LHCN-M2 (cell line): ENCODE measurements at places on chromosomes 2 and 18. TPM values are rescaled to one million over a fixed set of nuclear protein-coding genes. Genes with fewer than 3 reads are reported as not detected.

DNA sequence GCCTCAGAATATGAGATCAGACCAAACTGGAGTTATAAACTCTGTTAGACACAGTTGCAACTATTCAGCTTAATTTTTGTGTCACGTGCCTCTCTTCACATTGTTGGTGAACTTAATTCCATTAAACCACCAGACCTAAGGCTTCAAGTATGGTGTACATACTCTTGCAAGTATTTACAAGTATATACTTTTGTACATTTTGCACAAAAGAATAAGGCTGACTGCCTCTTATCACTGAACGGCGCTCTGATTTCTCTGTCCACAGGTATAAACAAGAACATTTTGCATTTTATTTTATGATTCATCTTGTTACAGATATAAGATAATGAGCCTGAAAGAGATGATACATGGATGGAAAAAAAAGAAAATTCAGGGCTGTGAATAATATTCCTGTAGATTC lies 269.7 kb upstream of the ACVR2A start:
- DNase-seq, result no peak

GRCh38 chr2:70181363-70181956 lies 9.4 kb downstream of the C2orf42 start:
- DNase-seq, result no peak

DNA sequence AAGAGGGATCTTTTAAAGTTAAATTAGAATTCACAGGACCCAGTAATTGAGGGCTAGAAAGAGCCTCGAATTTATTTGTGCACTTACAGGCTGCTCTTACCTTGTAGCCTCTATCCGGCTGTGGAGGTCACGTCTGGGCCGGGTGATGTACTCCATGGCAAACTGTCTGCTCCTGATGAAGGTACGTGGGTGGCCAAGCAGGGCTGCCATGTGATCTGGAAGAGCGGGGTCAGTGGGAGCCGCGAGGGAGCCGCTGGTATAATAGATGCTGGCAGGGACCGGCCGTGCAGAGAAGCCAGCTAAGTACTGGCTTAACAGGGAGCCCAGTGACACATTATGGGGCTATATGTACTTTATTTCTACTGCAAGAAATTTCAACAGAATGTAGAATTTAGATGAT lies 59.2 kb downstream of the ADI1 start:
- no peak for DNase-seq

DNA sequence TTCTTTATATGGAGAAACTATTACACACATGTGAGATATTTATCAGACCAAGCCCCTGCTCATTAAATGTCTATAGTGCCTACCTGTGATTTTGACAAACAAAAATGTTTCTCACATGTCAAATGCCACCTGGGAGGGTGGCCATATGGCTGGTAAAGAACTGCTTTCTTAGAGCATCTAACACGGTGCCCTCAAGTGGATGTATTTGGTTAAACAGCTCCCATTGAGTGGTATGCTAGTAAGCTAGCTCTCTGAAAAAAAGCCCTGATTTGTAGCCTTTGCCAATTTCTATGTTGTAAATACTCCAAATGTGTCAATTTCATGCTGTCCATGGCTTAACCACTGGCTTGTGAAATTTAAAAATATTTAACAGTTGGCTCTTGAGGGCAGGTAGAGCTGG lies 94.6 kb downstream of the PMAIP1 start:
- DNase-seq, result no peak

DNA sequence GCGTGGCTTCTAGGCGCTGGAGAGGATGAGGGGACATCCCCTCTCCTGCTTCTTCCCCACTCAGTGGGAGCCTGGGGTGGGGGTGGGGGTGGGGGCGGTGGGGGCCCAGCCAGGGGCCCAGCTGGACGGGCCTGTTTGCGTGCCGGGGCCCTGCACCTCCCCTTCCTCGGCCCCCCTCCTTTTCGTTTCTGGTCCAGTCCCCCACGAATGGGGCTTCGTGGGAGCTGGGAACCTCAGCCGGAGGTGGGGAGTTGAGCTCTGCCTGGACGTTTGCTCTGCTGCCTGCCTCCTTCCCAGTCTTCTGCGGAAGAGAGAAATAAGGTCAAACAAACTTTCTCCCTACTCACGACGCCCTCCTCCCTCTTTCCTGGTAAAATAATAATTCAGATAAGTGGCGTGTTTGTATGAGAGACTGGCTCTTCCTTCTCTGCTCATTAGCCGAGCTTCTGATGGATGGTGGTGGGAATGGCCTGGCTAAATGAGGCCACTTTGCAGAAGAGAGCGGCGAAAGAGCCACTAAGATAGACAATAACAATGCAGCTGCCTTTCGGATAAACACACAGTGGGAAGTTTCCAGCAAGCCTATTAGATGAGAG lies 782 bp downstream of the MTA3 start:
- peak; percentile 21 for DNase-seq

The ANKRD30BL gene
- total RNA-seq, result not detected in 2 replicates

The SIX2 gene
- 55.6 and 65.7 TPM in 2 replicates for total RNA-seq

The ANKRD30B gene
- total RNA-seq, result 1.1 and 1.4 TPM in 2 replicates

The PLGLB1 gene
- total RNA-seq, result 0.34 and 0.96 TPM in 2 replicates

The HOXD10 gene
- total RNA-seq, result not detected in 2 replicates
